Activated CD4-positive, alpha-beta T cell treated with anti-CD3 and anti-CD28 coated beads for 36 hours (primary cell): ENCODE measurements at places on chromosomes 13 and 19.

DNA sequence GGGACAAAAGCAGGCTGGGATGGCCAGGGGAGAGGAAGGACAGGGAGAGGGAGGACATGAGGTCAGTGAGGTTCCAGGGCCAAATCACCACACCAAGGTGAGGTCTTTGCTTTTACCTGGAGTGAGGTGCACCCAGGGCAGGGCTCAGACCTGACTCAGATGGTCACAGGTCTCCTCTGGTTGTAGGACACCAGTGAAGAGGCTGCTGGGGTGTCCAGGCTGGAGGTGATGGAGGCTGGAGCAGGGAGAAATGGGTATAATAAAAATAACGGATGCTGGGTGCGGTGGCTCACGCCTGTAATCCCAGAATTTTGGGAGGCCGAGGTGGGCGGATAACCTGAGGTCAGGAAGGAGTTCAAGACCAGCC, 6.9 kb downstream of the GRAMD1A start:
- no peak for DNase-seq

GRCh38 chr19:18961767-18962620, 21.0 kb upstream of the HOMER3 start:
- peak; percentile 27 for DNase-seq

DNA sequence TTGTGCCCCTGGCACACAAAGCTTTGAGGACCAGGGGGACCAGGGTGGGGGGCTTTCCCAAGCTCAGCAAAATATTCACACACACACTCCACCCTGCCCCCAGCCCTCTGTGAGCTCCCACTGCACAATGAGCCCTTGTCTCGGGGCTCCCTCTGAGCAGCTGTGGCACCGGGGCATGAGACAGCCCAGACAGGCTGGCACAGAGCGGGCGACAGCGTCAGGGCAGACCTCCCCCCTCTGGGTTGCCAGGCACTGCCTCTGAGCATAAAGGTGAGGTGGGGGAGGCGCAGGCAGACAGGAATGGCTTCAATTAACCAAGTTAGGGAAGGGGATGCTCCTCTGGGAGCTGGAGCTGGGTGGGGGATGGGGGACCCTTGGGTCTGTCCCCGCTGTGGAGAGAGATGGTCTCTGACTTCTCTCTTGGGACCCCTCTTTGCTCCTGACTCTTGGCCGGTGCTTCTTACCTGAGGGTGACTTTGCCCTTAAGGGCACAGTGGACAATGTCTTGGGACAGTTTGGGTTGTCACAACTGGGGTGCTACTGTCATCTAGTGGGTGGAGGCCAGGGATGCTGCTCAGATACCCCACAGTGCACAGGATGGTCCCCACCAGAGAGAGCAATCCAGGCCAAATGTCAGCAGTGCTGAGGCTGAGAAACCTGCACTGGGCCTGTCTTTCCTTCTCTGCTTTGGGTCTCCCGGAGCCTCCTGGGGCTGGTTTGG, 30.3 kb downstream of the LYL1 start:
- DNase-seq = no peak

- DNase-seq = no peak
Observed at GRCh38 chr13:110014719-110015118, 228.3 kb upstream of the IRS2 start.

- DNase-seq = no peak
Observed at GRCh38 chr13:45162821-45163220, 38.0 kb downstream of the KCTD4 start.

DNA sequence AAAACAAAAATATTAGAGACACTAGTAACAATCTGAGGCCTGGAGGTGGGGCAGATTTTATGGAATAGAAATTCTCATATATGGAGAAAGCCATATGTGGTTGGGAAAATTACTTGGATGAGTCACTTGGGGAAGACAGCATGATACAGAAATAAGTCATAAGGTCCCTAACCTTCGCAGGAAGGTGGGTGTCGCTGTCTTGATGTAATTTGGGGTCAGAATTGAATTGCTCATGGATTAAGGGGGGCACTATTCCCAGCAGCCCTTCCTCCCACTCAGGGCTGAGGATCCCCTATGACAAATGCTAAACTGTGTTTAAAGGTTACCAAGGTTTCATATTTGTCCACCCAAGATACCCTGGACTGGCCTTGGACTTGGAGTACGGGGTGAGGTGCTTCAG, 5.0 kb downstream of the RDH8 start:
- DNase-seq = no peak

DNA sequence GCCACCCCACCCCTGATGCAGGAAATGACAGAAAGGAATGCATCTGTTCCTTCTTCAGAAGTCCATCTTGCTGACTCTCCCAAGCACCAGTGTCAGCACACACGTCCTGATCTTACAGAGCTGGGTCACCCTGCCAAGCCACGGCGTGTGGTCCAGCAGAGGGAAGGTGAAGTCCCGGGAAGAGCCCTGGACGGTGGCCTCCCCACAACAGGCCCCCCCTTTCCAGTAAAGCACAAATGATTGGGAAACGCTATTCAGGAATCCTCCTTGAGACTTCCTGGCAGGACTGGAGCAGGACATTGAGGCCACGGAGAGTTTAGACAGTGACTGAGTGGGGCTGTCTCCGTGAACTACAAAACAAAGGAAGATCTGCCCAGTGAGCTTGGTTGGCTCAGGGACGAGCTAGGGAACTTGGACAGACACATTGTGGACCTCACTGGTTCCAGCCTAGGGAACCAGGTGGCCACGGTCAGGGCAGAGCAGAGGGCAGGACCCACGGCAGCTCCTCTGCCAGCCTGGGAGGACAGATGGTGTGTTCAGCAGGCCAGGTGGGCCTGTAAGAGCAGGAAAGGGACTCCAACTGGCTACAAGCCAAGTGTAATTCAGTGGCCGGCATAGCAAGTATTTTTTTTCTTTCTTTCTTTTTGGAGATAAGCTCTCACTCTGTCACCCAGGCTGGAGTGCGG, 41.7 kb downstream of the ELL start:
- no peak for DNase-seq

DNA sequence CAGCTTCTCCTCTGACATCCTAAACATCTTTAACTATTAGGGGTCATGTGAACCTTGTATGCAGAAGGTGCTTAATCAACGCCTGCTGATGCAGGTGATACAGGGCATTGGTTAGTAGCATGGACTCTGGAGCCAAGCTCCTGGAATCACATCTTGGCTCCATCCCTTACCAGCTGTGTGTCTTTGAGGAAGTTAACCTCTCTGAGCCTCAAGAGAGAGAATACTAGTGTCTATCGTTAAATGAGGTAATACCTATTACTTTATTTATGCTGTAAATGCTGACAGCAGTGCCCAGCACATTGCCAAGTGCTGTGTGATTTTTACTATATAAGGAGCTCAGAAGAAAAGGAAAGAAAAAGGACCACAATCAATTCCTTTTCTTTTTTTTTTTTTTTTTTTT, 11.2 kb upstream of the SELENOW start:
- no peak for DNase-seq

- DNase-seq = peak; percentile 27
Observed at GRCh38 chr19:19315444-19315843, 4.9 kb downstream of the SUGP1 start.

- no peak for DNase-seq
Observed at GRCh38 chr13:39692660-39693438, 37.4 kb downstream of the COG6 start.

- DNase-seq = peak; percentile 56
Observed at GRCh38 chr19:53333066-53333462, 485 bp upstream of the ZNF845 start.

- DNase-seq = no peak
Observed at GRCh38 chr13:46176756-46177155, 5.2 kb downstream of the LCP1 start.

GRCh38 chr13:80033951-80034350, 307.0 kb downstream of the SPRY2 start:
- DNase-seq = no peak

GRCh38 chr13:44271915-44272341, 101.7 kb upstream of the SERP2 start:
- no peak for DNase-seq

DNA sequence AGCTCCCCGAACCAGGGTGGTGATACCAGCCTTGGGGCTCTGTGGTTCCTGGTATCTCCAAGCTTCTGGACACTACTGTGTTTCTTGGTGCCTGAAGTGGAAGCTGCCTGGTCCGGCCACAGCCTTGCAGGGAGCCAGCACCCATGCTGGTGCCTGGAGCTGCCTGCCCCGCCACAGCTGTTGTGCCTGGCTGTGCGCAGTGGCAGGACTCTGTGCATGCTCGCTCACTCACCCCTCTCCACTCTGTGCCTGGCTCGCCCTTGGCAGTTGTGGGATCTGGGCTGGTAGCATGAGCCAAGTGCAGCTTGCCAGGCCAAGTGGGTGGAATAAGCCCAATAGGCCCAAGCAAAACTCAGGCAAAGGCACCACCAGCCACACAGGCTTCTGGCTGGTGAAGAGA, 1225.3 kb downstream of the SLITRK5 start:
- DNase-seq = no peak

- no peak for DNase-seq
Observed at GRCh38 chr13:20305587-20305986, 73.5 kb upstream of the GJB6 start.

GRCh38 chr19:7928741-7929701, 3.1 kb upstream of the CTXN1 start:
- DNase-seq = peak; percentile 81

DNA sequence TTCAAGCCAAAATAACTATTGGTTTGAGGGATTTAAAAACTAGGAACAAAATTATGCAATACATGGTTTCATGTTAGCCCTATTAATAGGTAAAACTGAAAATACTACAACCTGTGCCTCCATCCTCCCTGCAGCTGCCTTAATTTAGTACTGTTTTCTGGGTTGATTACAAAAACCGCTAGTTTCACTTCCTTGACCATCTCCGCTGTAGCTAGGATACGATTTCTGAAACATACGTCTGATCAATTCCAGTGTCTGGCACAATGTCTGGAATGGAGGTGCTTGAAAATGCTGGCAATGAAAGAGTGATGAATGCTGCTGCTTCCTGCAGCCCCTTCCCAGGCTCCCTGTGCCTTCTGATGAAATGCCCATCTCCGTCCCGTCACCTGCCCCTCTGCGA, 273.5 kb downstream of the SHISA2 start:
- DNase-seq = no peak

DNA sequence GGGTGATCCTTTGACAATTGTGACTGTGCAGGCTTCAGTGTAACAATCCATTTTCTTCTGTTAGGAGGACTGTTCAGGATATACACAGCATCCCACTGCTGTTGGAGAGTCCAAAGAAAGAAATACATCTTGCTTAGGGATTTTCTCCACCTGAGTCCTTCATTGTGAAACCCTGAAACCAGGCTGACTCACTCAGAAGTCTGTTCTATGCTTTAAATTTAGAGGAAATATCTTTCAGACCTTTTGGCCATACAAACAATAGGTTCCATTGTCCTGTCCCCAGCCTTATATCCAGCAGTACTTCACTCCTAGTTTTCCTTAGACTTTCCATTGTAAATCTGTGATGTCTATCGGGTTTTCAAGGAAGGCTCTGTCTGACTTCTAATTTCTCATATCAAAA, 379.1 kb downstream of the SUCLA2 start:
- DNase-seq = no peak

GRCh38 chr19:16988661-16989060, 37.9 kb downstream of the CPAMD8 start:
- DNase-seq = no peak

DNA sequence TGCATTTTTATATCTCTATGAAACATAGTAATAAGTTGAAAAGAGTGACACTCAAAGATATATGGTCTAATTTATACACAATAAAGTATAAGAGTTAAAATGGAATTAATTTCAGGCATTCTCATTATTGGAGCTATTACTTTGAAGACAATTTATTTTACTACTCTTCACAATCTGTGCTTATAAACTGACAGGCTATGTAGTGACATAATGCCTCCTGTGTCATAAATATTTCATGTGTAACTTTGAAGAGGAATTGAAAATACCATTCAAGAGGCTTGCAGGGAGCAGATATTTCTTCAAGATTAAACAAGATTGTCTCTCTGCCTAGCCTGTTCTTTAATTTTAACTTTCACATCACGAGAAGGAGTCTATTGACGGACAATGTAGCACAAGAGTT, 1881.5 kb upstream of the PCDH20 start:
- no peak for DNase-seq

DNA sequence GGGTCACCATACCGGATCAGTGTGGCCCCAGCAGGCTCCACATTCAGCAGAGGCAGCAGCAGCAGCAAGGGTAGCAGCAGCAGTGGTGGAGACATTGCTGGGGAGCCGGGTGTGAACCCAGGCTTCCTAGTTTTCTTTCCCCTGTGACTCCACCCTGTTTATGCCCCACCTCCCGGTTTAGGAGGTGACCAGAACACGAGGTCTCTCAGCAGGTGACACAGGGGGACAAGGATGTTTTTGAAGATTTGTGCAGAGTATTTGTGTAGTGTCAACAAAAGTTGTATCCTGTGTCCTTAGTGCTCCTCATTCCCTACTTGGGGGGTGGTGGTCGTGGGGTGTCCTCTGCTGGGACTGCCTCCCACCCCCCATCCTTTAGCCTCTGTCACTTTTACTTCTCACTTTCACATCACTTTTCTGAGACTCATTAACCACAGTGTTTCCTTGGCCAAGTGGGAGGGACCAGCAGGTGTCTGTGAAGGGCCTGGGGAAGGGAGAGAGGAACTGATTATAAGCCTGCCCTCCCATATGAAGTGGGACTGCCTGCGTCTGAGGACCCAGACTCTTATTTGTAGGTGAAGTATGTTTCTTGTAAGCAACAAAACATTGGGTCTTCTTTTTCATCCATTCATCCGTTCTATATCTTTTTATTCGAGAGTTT, 15.6 kb upstream of the KCNC3 start:
- DNase-seq = no peak

DNA sequence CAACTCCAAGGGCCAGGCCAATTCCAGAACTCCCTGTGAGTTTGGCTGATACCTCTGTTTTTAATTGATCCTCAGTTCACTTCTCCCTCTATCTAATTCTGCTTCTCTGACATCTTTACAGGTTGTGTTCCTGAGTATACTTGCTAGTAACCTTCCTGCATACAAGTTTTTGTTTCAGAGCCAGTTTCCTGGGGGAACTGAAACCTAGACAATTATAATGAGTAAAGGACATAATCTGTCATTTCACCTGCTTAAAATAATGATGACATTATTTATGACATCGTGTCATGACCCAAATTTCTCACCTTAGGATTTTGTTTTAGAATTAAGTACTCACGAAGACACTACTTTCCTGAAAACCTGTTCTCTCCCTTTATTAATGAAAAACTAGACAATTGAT, 12.5 kb upstream of the MYCBP2 start:
- no peak for DNase-seq

- no peak for DNase-seq
Observed at GRCh38 chr13:76380446-76381065, 505.6 kb downstream of the KCTD12 start.

DNA sequence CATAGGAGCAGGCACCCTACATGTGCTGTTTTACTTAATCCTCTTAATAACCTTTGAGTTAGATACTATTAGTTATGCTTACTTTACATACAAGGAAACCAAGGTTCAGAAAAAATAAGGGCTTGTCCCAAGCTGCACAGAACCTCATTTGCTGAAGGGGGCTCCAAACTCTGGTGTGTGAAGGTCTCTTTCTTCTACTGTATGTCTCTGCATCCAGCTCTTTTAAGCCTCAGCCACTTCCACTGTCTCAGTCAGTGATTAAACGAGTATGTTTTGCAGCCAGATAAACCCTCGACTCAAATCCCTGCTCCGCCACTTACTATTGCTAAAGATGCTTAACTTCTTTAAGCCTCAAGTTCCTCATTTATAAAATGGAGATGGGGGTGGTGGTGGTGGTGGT, 112.4 kb upstream of the WASF3 start:
- DNase-seq = no peak
